ENCODE measurements at places on chromosomes 1 and 21. TPM values are rescaled to one million over a fixed set of nuclear protein-coding genes. Genes with fewer than 3 reads are reported as not detected.

DNA sequence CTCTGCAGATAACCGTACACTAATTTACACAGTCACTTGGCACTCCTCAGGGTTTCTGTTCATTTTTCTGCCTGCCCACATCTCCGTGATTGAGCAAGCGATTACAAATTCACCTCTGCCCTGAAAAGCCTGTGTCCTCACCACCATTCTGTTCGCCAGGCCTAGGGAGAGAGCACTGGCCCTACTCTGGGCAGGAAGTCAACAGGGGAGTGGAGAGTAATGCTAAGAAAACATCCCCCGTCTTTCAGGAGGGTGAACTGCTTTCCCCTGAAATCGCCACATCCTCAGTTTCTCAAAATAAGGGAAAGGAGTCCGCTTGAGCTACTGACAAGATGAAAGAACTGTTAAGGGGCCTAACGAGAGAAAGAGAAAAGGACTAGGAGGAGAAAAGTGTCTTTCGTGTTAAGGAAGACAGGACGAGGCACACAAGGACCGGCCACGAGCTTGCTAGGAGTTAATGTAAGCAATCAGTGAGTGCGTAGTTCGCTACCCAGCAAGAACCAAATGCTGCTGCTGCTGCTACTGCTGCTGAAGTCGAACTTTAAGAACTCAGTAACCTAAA is 632 bp downstream of the PEX19 start:
- H3K36me3 ChIP-seq = peaks cover under 1% of the 10 kb centered on the region
- H3K4me1 ChIP-seq = no peaks in the 10 kb centered on the region
- peak overlapping the region; percentile 68 for H3K27ac ChIP-seq
- no peaks in the 10 kb centered on the region for H3K27me3 ChIP-seq
- DNase-seq = no peak

GRCh38 chr1:158901623-158902022 is 29.7 kb upstream of the PYHIN1 start:
- DNase-seq = no peak
- no peaks in the 10 kb centered on the region for H3K27me3 ChIP-seq
- H3K36me3 ChIP-seq = no peaks in the 10 kb centered on the region
- no peaks in the 10 kb centered on the region for H3K4me1 ChIP-seq
- no peak overlapping the region for H3K4me3 ChIP-seq
- H3K27ac ChIP-seq = no peak overlapping the region

DNA sequence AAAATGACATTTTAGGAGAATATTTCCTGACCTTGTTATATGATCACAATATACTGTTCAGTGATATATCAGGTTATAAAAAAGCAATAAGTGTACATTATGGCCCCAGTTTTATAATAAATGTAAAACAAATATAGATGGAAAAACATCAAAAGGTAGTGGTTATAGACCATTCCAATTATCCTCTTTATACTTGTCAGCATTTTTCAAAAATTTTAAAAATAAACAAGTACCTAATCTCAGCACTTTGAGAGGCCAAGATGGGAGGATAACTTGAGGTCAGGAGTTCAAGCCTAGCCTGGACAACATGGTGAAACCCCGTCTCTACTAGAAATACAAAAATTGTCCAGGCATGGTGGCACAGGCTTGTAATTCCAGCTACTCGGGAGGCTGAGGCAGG is 69.6 kb upstream of the B3GALNT2 start:
- H3K27me3 ChIP-seq = no peaks in the 10 kb centered on the region
- H3K4me3 ChIP-seq = no peak overlapping the region
- no peaks in the 10 kb centered on the region for H3K4me1 ChIP-seq
- no peak for DNase-seq
- no peaks in the 10 kb centered on the region for H3K36me3 ChIP-seq

GRCh38 chr1:175191659-175192058 is 917 bp downstream of the KIAA0040 start:
- H3K36me3 ChIP-seq = no peaks in the 10 kb centered on the region
- H3K27ac ChIP-seq = peak overlapping the region; percentile 23
- H3K4me3 ChIP-seq = peak overlapping the region; percentile 83
- H3K4me1 ChIP-seq = peaks cover 42% of the 10 kb centered on the region

DNA sequence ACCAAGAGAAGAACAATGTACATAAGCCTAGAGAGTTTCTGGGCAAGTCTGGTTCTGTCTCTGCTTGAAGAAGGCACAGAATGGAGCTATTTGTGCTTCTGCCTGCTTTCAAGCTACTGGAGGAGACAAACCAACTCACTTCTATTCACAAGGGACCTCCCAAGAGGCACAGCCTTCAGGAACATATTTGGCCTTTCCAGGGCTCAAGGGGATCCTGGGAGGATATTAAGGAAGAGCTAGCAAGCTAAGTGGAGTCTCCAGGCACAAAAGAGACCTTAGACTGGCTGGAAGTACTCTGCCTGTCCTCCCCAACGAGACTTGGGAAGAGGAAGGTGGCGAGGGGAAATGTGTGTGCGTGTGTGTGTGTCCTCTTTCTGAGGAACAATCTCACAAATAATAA is at the start of gene OR6Y1:
OR6Y1 (minus strand) TSS at position 54 of the 400 bp plus-strand sequence. CDS start 6,300 bp downstream, outside the sequence.
- DNase-seq = no peak
- H3K27me3 ChIP-seq = no peaks in the 10 kb centered on the region
- H3K4me1 ChIP-seq = no peaks in the 10 kb centered on the region
- H3K27ac ChIP-seq = no peak within 1 kb of the TSS
- no peak within 1 kb of the TSS for H3K4me3 ChIP-seq

- H3K27me3 ChIP-seq = no peaks in the 10 kb centered on the region
- no peaks in the 10 kb centered on the region for H3K36me3 ChIP-seq
- no peak overlapping the region for H3K4me3 ChIP-seq
- H3K27ac ChIP-seq = no peak overlapping the region
Measured at GRCh38 chr21:14097881-14098499, 112.8 kb downstream of the LIPI start.

DNA sequence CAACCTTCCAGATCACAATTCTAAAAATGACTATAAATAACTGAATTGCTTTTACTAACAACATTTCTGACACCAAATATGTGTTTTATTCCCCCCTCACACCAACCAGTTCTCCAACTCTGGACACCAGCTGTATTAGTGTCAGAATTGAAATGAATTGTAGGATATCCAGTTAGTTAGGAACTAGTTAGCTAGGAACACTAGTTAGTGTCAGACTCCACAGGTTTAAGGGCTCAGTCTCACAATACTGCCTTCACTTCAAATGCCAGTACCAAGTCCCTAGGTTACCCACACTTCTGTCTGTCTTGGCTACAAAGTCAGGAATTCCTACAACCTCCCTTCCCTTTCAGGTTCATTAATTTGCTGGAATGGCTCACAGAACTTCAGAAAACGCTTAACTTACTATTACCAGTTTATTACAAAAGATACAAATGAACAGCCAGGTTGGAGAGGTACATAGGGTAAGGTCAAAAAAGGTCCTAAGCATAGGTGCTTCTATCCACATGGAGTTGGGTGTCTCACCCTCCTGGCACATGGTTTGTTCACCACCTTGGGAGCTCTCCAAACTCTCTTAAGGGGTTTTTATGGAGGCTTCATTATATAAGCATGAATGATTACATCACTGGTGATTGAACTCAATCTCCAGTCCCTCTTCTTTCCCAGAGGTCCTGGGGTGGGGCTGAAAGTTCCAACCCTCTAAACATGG is 4.2 kb downstream of the STXBP3 start:
- H3K4me1 ChIP-seq = no peaks in the 10 kb centered on the region
- no peak for DNase-seq
- no peak overlapping the region for H3K4me3 ChIP-seq
- no peak overlapping the region for H3K27ac ChIP-seq
- no peaks in the 10 kb centered on the region for H3K27me3 ChIP-seq

DNA sequence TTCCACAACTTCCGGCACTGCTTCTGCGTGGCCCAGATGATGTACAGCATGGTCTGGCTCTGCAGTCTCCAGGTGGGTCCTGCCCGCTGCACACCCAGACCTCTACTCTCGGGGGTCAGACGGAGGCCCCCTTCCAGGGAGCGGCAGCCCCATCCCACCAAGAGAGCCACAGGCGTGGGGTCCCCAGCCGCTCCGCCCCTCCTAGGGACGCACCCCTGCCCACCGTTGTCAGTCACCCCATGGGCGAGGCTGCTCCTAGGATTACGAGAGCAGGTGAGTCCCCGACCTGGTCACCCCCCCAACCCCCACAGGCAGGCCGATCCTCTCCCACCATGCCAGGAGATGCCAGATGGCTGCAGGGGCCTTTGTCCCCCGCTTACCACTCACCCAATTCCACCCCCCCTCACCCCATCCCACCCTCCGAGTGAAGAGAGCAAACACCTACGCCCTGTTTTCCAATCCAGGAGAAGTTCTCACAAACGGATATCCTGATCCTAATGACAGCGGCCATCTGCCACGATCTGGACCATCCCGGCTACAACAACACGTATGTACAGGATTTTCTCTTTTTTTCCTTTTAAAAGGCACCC is 107.0 kb downstream of the PDE9A start:
- no peak overlapping the region for H3K27ac ChIP-seq
- H3K4me3 ChIP-seq = no peak overlapping the region
- no peaks in the 10 kb centered on the region for H3K36me3 ChIP-seq
- no peaks in the 10 kb centered on the region for H3K27me3 ChIP-seq

GRCh38 chr1:101220906-101221305 is 15.9 kb upstream of the S1PR1 start:
- peaks cover 12% of the 10 kb centered on the region for H3K4me1 ChIP-seq
- no peaks in the 10 kb centered on the region for H3K27me3 ChIP-seq
- H3K36me3 ChIP-seq = no peaks in the 10 kb centered on the region
- H3K4me3 ChIP-seq = no peak overlapping the region
- H3K27ac ChIP-seq = no peak overlapping the region

GRCh38 chr21:25964015-25964414 is 206.6 kb downstream of the APP start:
- H3K4me1 ChIP-seq = peaks cover 3% of the 10 kb centered on the region
- H3K4me3 ChIP-seq = no peak overlapping the region
- no peak for DNase-seq
- H3K27me3 ChIP-seq = no peaks in the 10 kb centered on the region

DNA sequence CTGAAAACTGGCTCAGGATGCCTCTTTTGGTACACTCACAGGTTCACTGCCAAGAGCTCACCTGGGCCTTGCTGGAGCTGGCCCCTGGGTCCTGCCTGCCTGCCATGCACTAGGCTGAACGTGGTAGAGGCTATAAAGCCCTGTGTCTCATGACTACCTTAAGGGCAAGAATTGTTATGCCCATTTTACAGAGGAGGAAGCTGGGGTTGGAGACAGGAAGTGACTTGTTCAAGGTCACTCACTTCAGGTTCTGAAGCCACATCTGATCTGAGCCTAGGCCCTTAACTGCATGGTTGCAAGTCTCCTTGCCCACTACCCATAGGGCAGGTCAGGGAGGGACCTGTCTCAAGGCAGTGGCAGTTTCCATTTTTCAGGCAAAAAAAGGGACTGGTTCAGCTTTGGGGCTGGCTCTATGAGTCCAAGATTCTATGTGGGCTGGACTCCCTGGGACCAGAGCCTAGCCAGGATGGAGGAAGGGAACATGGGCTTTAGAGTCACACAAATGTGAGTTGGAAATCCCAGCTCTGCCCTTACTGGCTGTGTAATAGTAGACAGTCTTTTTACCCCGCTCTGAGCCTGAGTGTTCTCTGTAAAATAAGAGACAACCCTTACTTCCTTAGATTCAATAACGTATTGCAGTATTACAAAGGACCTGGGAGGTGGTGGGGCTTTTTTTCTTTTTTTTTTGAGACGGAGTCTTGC is 7.8 kb downstream of the STK40 start:
- H3K4me3 ChIP-seq = no peak overlapping the region
- H3K27me3 ChIP-seq = no peaks in the 10 kb centered on the region
- no peaks in the 10 kb centered on the region for H3K36me3 ChIP-seq
- peaks cover 31% of the 10 kb centered on the region for H3K4me1 ChIP-seq

- no peak overlapping the region for H3K27ac ChIP-seq
- H3K4me1 ChIP-seq = no peaks in the 10 kb centered on the region
- no peaks in the 10 kb centered on the region for H3K27me3 ChIP-seq
- H3K4me3 ChIP-seq = no peak overlapping the region
- H3K36me3 ChIP-seq = no peaks in the 10 kb centered on the region
Measured at GRCh38 chr1:17780916-17781315, 25.8 kb downstream of the ACTL8 start.

GRCh38 chr1:28855046-28855445 is 43.1 kb downstream of the OPRD1 start:
- no peak overlapping the region for H3K4me3 ChIP-seq
- H3K36me3 ChIP-seq = no peaks in the 10 kb centered on the region
- no peak overlapping the region for H3K27ac ChIP-seq
- H3K27me3 ChIP-seq = no peaks in the 10 kb centered on the region
- H3K4me1 ChIP-seq = no peaks in the 10 kb centered on the region

CAPZB gene
- 383 TPM for polyA plus RNA-seq

GRCh38 chr1:205137901-205138300 is 16.1 kb upstream of the RBBP5 start:
- H3K27me3 ChIP-seq = no peaks in the 10 kb centered on the region
- H3K36me3 ChIP-seq = no peaks in the 10 kb centered on the region
- DNase-seq = no peak
- H3K4me1 ChIP-seq = peaks cover 4% of the 10 kb centered on the region

DNA sequence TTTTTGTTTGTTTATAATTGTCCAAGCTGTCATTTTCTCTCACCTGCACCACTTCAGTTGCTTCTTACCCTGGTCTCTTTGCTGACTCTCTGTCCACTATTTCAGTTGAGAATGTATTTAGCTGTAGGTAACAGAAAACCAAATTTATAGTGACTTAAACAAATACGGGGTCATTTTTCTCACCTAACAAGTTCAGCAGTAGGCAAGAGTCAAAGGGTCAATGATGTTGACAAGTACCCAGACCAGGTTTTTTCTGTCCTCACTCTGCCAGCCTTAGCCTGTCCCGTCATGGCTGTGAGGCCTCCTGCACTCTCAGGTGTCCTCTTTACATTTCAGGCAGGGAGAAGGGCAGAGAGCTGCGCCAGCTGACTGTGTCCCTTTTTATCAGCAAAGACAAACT is 11.8 kb downstream of the RIIAD1 start:
- no peak for DNase-seq
- no peaks in the 10 kb centered on the region for H3K4me1 ChIP-seq
- no peaks in the 10 kb centered on the region for H3K36me3 ChIP-seq
- H3K4me3 ChIP-seq = no peak overlapping the region
- H3K27me3 ChIP-seq = no peaks in the 10 kb centered on the region
- H3K27ac ChIP-seq = no peak overlapping the region

CACNA1S gene
- polyA plus RNA-seq = not detected

DNA sequence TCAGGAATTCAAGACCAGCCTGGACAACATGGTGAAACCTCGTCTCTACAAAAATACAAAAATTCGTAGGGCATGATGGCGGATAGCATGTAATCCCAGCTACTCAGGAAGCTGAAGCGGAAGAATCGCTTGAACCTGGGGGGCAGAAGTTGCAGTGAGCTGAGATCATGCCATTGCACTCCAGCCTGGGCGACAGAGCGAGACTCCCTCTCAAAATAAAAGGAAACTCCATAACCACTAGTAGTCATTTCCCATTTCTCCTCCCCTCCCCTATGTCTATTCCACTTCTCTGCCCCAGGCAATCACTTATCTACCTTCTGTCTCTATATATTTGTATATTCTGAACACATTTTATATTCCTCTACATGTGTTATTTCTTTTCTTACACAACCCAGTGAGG is 4.0 kb upstream of the CEP350 start:
- H3K27me3 ChIP-seq = no peaks in the 10 kb centered on the region
- no peak overlapping the region for H3K4me3 ChIP-seq
- no peak overlapping the region for H3K27ac ChIP-seq
- no peaks in the 10 kb centered on the region for H3K36me3 ChIP-seq
- no peak for DNase-seq
- peaks cover 21% of the 10 kb centered on the region for H3K4me1 ChIP-seq

Data from GM12878 (cell line).